ENCODE measurements at places on chromosomes 5 and 9. TPM values are rescaled to one million over a fixed set of nuclear protein-coding genes. Genes with fewer than 3 reads are reported as not detected.

The KIF4B gene
- total RNA-seq, result not detected

The PDLIM7 gene
- total RNA-seq, result 104 TPM

The NTRK2 gene
- total RNA-seq, result not detected

The PCDHB15 gene
- total RNA-seq, result 0.10 TPM

The ZDHHC11B gene
- total RNA-seq, result 1.3 TPM

The FAM193B gene
- 18.7 TPM for total RNA-seq

The ANKRD55 gene
- total RNA-seq, result not detected

The GPX3 gene
- 18.4 TPM for total RNA-seq

The SLC34A3 gene
- 0.07 TPM for total RNA-seq

The GALNT12 gene
- 5.1 TPM for total RNA-seq

The FAM78A gene
- 0.22 TPM for total RNA-seq

The CCDC152 gene
- total RNA-seq, result not detected

The CLK4 gene
- 10.2 TPM for total RNA-seq

The PCDHB8 gene
- total RNA-seq, result 0.25 TPM

The GFI1B gene
- total RNA-seq, result not detected

The SLC6A18 gene
- not detected for total RNA-seq

The FGF10 gene
- not detected for total RNA-seq

The SPATA31D3 gene
- total RNA-seq, result not detected

The SLC27A6 gene
- total RNA-seq, result not detected

The BHMT2 gene
- not detected for total RNA-seq

The HK3 gene
- not detected for total RNA-seq

The PCDHB14 gene
- total RNA-seq, result 0.08 TPM

The THOC3 gene
- total RNA-seq, result 56.7 TPM

The SLC23A1 gene
- 1.3 TPM for total RNA-seq

The NDFIP1 gene
- 53.0 TPM for total RNA-seq

The AIF1L gene
- total RNA-seq, result 1.1 TPM

The RASGEF1C gene
- 0.12 TPM for total RNA-seq

The SLC6A3 gene
- 0.15 TPM for total RNA-seq

The GMCL2 gene
- total RNA-seq, result not detected

The CAMK2A gene
- 0.91 TPM for total RNA-seq

The SH3RF2 gene
- 3.2 TPM for total RNA-seq

The ANXA2R gene
- total RNA-seq, result 3.0 TPM

The C8G gene
- 0.64 TPM for total RNA-seq

The ARID3C gene
- total RNA-seq, result not detected

Measured in A549 treated with RU486 at 1 μM for 4 hours (cell line).